Fibroblast of skin of back (primary cell): ENCODE measurements at places on chromosomes 7 and 10.

DNA sequence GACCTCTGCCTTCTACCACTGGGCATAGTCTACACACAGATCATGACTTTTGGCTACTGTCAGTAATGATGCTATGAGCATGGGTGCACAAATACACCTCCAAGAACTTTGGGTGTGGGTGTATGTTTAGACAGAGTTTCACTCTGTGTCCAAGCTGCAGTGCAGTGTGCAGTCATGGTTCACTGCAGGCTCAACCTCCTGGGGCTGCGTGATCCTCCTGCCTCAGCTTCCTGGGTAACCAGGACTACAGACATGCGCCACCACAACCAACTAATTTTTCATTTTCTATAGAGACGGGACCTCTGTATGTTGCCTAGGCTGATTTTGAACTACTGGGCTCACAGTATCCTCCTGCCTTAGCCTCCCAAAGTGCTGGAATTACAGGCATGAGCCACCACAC is 194.4 kb downstream of the NSUN6 start:
- DNase-seq = no peak

- DNase-seq = no peak
Observed at GRCh38 chr7:45704683-45705016, 130.5 kb downstream of the ADCY1 start.

- peak; percentile 66 for DNase-seq
Observed at GRCh38 chr10:34489973-34490745, 324.9 kb downstream of the PARD3 start.

GRCh38 chr7:130279286-130279685 is 12.6 kb downstream of the CPA2 start:
- DNase-seq = no peak

DNA sequence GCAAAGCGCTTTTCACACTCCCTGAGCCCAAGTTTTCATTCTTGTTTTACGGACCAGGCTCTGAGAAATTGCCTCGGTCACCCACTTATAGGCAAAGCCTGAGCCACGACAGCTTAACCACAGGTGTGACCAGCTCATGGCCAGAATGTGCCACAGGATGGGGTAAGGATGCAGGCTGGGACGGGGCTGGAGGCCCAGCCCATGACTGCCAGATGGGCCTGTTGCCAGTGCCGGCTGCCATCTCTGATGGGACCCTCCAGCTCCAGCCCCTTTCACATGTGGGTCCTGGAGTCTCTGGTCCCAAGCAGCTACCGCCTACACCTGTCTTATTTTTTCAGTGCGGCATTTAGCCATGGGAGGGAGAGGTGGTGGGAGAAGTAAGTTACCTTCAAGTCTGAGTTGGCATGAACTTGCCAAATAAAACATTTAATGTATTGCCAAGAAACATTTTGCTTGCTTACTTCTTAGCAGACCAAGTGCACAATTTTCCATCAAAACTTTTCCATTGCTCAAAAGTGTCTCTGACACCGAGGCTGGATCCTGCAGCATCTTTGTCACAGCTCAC is 142.6 kb downstream of the GRK5 start:
- no peak for DNase-seq

GRCh38 chr10:43029043-43029442 is 47.8 kb upstream of the RET start:
- DNase-seq = no peak

DNA sequence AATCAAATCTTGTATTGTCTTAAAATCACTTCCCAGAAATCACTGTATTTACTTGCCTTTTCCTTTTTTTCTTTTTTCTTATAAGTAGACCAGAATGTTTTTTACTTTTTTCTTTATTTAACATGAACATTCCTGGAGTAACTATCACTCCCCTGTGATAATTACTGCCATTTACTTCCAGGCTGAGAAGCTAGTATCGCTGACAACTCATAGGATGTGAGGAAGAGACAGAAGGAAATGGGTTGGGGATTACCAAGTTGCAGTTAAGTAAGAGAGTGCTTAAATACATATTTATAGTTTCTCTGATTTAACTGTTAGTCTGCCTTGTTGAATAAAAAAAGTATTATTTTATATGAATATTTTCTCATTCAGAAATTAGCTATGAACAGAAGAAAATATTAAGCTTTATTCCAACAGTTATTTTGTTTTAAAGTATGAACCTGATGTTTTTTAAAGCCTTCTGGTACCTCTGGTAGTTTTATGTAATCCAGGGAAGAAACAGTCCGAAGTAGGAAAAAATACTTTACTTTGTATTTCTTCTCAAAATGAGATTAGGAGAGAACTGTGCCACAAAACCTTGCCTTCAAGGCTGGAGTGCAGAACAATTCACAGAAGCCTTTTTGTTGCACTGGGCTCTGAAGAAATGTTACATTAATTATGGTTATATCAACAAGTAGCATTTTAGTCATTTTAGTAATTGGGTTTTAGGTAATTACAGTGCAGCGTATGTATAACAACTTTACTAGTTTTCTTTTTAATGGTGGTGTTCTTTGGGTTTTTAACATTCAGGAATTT is 72.8 kb downstream of the SHOC2 start:
- peak; percentile 20 for DNase-seq

DNA sequence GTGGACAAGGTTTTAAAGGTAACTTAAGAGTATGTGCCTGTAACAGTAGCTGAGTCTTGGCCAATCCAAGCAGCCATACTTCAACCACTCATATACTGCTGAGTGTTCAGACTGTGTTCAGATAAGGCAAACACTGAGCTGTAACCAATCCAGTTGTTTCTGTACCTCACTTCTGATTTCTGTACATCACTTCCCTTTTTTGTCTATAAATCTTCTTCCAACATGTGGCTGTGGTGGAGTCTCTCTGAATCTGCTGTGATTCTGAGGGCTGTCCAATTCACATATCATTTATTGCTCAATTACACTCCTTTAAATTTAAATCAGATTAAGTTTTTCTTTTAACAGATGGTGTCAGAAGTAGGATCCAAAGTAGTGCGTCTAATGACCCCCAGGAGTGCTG is 149.5 kb upstream of the PHF14 start:
- DNase-seq = no peak

- no peak for DNase-seq
Observed at GRCh38 chr7:16711730-16712129, 41.8 kb upstream of the TSPAN13 start.

GRCh38 chr10:1166828-1167275 is 110.7 kb downstream of the WDR37 start:
- no peak for DNase-seq

- peak; percentile 6 for DNase-seq
Observed at GRCh38 chr7:85464042-85464651, 277.3 kb upstream of the SEMA3D start.

DNA sequence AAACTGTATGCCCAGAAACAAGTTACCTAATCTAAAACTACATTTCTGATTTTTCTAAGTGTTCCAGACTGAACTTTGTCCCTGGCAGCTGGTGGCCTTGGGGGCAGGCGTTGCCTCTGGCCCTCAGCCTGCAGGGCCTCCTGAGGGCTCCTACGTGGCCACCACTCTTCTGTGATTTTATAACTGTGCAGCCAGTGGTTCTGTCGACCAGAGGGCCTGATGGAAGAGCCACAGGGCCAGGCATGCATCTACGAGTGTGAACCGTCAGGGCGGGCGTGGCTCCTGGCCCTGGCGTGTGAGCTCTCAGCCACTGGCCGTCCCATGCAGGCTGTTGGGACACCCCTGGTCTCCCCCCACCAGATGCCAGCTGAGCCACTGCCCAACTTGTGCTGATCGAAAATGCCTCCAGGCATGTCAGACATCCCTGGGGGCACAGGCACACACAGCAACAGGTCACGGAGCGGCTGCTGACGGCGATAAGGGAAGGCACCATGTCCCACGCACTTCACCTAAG is 173.4 kb downstream of the ZMYND11 start:
- DNase-seq = no peak

DNA sequence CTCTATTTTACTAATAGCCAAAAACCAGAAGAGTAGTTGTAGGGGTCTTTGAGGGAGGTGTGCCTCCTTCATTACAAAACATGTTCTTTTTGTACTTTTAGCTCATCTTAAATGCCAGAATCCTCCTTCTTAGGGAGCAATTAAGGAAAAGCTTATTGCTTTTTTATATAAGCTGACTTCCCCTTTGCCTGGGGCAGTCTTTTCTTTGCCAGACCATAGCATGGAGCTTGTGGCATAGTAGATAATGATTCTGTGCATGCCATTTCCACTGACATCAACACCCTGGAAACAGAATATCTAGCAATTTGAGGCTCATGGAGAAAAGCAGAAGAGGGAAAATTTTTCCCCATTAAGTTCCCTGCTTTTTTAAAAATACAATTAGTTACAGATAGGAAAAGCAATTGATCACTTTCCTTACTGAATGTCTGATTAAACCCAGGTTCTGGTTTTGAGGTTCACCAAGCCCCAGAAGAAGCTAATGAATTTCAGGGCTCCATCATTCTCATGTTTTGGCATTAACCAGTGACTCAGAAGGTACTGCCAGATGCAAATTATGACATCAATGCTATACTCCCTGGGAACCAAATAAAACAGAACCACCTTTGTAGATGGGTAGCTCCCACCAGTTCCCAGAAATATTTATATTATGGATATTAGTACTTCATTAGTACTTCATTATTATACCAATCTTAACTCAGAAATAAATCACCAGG is 410.6 kb downstream of the KCNMA1 start:
- DNase-seq = peak; percentile 33

DNA sequence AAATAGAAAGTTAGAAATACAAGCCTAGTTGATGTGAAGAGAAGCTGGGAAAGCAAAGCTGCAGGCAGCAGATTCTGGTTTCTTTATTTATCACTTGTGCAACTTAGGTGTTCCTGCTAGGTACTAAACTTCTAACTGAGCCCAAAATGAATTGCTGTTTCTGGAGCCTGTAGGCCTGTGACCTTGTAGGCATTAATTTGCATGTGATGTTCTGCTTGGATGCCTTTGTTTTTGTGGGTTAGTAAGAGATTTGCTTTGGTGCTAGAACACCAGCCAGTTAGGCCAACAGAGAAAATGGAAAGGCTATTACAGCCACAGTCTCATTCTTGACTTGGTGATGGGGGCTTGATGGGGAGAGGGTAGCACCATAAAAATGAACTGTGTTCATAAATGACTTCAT is 370.7 kb downstream of the PPP1R3A start:
- DNase-seq = no peak

DNA sequence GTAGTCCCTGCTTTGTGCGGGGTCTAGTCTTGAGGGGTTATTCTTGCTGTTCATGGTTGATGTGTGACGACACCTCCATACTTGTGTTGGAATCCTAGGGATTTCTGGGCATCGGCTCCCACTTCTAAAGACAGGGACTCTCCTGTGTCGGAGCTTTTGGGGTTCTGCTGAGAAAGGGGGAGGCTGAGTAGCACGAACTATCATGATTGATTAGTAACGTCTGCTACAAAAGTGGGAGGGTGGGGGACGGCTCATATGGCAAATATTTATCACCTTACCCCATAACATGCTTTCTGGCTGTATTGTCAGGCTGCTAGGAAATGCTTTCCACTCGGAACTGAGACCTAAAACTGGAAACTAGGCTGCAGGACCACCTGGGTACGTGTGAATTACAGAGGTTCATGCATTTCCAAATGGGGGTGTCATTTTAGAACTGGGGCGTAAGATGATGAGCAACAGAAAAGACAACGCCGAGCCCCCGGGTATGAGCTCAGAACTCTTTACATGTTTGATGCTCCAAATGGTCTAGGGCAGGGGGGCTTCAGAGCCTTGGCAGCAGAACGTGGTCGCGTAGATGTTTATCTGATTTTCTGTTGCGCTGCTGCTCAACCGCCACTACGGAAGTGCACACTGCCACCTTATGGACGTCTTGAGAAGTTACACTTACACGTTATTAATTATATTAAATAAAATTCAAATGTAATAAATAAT is 15.1 kb upstream of the NME8 start:
- DNase-seq = peak; percentile 54

GRCh38 chr7:93958216-93958615 is 36.7 kb downstream of the GNG11 start:
- no peak for DNase-seq

GRCh38 chr7:55178863-55179773 is 160.3 kb downstream of the EGFR start:
- DNase-seq = no peak

DNA sequence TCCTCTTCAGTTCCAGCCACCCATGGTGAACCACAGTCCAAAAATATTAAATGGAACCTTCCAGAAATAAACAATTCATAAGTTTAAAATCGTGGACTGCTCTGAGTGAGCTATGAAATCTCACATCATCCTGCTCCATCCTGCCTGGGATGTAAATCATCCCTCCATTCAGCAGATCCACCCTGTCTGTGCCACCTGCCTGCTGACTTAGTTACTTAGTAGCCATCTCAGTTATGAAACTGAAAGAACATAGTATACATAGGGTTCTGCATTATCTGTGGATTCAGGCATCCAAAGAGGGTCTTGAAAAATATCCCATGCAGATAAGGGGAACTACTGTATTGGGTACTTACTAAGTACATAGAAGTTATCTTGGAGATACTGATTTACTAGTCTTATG is 89.0 kb downstream of the ST8SIA6 start:
- no peak for DNase-seq

- no peak for DNase-seq
Observed at GRCh38 chr7:92485974-92486373, 8.2 kb upstream of the ERVW-1 start.

- DNase-seq = peak; percentile 44
Observed at GRCh38 chr7:141785706-141786552, 4.1 kb upstream of the TAS2R5 start.
